MG63 (cell line): ENCODE measurements at places on chromosomes 2 and 18. TPM values are rescaled to one million over a fixed set of nuclear protein-coding genes. Genes with fewer than 3 reads are reported as not detected.

Gene CD207
- total RNA-seq: not detected in 2 replicates

Gene MTCL1
- total RNA-seq: 15.1 and 28.9 TPM in 2 replicates

Gene NYAP2
- not detected in 2 replicates for total RNA-seq

Gene COL3A1
- total RNA-seq: 104 and 106 TPM in 2 replicates

DNA sequence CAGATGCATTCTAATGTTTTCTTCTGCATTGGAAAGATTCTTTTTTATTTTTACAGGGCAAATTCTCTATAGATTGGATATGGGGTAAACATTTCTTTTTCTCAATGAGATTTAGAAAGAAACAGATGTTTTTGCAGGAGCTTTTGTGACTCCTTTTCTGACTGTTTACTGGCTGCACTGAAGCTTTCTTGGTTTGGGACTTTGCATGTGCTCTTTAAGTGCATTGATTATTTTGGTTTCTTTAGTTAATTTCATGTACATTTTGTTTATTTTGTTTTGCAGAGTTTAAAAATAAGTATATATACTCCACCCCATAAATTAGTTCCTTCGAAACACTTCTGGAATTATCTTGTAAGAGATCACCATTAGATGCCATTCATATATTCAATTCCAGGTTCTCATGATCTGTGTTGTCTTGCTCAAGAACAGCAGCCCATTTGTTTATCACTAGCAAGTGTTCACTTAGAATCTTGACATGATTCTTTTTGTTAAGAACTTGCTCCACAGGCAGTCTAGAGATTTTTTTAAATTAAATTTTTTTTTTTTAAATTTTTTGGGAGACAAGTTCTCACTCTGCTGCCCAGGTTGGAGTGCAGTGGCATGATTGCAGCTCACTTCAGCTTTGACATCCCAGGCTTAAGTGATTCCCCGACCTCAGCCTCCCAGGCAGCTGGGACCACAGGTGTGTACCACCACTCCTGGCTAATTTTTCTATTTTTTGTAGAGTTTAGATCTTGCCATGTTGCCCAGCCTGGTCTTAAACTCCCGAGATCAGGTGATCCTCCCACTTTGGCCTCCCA is 233.7 kb downstream of the MYCN start:
- no peak for DNase-seq

- no peak for DNase-seq
These were observed 99.4 kb upstream of the TRIB2 start for GRCh38 chr2:12617366-12617765.

- DNase-seq: no peak
These were observed 24.4 kb upstream of the GAREM2 start for GRCh38 chr2:26148501-26148900.

DNA sequence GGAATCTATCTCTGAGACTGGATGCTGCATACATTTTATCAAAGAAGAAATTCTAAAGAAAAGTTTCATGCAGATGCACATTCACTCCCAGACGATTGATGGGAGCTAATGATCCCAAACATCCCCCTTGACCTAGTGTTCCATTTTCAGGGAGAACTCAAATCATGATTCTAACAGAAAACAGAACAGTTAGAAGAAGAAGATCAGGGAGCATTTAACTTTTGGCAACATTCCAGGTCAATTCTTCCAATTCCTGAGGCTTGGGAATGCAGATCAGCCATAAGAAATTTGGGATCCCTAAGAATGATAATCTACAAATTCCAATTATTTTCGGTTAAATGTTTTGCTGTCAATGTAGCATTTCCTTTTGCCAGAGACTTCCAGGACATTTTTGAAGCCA is 96.6 kb downstream of the CPO start:
- DNase-seq: no peak

GRCh38 chr2:48714245-48714644 is 41.3 kb downstream of the LHCGR start:
- no peak for DNase-seq

- DNase-seq: peak; percentile 35
These were observed 302.0 kb downstream of the NCKAP5 start for GRCh38 chr2:133266041-133266925.
